Activated gamma-delta T cell treated with anti-CD3 and anti-CD28 coated beads, Interleukin-2, amount 50 U/mL, for 16 hours (primary cell): ENCODE measurements at places on chromosomes 2 and 18.

GRCh38 chr2:128342550-128342949 lies 23.9 kb upstream of the HS6ST1 start:
- DNase-seq: no peak

GRCh38 chr18:45836242-45837205 lies 11.0 kb downstream of the SIGLEC15 start:
- no peak for DNase-seq

DNA sequence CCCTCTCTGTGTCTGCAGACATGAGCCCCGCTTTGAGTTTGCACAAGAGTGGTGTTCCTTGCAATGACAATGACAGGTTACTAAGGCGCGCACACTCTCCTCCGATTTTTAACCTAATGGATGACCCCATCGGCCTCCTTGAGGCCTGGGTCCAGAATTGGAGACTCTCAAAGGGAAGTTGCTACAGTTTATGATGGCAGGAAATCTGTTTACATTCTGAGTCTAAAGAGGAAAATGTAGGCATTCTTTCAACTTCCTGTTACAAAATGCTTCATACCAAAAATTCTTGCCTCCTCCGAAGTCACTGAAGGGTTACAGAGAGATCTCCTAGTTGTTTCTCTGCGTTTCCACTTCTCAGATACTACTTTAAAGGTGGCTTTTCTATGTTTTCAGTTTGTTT lies 225.3 kb upstream of the AGAP1 start:
- DNase-seq: no peak

DNA sequence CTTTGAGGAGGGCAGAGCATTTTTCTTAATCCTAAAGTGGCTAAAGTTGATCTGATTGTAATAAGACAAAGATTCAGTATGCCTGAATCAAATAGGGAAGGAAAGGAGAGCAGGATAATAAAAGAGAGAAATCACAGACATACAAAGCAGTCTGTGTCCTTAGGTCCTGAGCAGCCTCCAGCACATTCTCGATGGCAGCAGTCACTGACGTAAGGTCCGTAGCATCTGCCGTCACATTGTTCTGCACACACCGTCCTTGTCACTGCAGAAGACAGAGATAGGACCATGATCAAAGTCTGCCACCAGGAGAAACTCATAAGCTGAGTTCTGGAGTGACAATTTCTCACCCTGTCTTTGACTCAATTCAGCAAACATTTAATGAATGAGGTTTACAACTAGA lies 813.7 kb downstream of the ERBB4 start:
- DNase-seq: no peak

DNA sequence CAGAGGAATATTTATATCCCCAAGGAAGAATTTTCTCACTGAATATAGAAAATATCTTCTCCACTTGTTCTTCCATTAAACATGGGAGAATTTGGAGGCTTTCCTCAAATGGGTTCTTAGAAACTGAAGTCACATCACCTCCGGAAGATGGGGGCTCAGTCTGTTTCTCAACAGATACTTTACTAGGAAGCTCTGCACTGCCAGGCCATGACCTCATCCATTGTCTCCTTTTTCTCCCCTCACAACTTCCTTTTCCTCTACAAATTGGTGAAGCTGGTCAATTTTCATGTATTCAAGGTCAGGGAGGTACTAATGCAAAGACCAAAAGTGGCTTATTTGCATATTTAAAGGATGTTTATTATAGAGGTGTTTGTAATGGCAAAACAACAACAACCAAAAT lies 173.1 kb downstream of the RNF152 start:
- DNase-seq: no peak

GRCh38 chr2:94873362-94874276 lies 2.4 kb downstream of the TEKT4 start:
- no peak for DNase-seq

DNA sequence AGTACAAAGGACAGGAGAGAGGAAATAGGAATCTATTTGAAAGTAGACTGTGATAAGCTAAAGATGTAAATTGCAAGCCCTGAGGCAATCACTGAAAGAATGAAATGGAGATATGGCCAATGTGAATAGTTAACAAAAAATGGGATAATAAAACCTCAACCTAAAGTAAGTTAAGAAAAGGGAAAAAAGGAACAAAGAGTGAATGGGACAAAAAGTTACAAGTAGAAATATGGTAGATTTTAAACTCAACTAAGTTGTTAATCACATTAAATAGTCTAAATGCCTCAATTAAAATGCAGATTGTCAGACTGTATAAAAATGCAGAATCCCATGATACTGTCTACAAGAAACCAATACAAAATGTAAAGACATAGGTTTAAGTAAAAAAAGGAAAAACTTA lies 165.2 kb upstream of the RBMS1 start:
- no peak for DNase-seq

DNA sequence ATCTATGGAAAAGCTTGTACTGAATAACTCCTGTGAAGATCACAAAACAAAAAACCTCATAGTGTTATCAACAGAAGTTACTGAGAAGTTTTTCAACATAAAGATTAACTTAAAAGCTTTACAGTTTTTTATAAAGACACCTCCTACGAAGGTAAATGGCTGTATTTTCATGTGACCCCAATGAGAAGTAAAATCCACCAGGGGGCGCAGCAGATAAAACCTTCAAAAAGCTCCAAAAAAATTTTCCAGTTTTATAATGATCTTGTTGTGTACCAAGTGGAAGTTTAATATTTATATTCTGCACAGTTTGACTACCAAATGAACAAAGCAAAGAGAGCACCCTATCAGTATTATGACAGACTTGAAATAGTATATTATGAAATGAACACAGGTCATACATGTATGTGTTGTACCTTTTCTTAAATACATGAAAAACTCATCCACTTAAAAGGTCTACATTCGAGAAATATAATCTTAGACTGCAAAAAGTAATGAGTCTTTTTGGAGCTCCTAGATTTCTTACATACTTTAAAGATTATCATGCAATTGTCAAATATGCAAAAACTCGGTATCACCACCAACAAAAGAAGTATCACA lies 38.5 kb downstream of the PNO1 start:
- DNase-seq: no peak

DNA sequence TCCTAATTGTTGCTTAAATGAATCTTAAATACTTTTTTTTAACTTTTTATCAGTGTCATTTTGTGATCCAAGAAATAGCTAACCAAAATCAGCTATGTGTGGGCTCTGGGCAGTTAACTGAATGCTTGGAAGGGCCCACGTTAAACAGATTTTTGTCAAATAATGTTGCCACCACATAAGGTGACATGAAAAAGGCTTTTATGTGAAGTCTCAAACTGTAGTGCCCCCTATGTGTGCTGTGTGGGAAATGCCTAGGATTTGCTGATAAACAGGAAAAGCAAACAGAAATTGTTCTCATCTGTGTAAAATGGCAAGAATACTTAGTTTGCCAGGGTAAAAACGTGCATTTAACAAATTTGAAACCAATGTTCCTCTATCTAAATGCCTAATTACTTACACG lies 242.2 kb downstream of the ZNF516 start:
- DNase-seq: no peak

DNA sequence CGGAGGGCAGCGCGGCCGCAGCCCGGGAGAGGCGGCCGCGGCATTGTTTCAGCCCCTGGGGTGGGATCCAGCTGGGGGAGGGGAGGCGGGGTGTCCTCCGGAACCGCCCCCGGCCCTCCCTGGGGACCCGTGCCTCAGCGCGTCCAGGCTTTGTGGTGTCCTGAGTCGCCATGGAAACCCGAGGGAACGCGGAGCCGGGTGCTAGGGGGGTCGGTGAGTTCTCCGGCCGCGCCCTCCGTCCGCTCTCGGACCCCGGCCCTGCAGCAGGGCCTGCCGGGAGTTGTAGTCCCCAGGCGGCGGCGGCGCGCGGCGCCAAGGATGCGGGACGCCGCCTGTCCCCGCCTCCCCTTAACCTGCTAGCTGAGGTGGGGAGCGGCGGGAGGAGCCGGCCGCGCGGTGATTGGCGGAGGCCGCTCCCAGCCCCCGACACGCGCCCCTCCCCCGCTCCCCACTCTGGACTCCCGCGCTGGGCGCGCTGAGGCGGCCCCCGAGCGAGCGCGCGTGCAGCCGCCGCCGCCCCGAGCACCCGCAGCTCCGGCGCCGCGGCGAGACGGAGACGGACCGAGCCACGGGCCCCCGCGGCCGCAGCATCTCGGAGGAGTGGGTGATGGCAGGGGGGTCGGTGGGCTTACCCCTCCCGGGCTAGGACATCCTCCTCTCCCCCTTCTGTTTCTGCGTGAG lies at the start of gene DPYSL5:
Gene DPYSL5 (plus strand): TSS at position 478 of the 681 bp plus-strand sequence. CDS start 50,368 bp downstream, outside the sequence.
- no peak for DNase-seq

- no peak for DNase-seq
Measured at GRCh38 chr2:240209493-240209892, 69.0 kb upstream of the OTOS start.

DNA sequence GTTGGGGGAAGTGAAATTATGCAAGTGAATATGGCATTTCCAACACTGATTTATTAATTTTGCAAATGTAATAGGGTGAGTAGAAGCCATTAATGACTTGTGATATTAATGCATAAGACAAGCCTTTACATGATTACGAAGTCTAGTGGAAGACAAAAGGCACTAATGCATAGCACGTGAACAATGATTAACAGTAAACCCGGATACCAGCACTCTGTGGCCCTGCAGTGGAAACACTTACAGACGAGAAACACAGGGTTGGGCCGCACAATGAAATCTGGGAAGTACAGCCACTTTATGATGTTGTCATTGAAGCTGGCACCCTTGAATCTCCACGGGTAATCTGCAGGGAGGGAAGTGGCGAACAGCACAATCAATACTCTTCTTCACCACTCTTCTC lies 233.4 kb downstream of the NAPG start:
- DNase-seq: no peak

- no peak for DNase-seq
Measured at GRCh38 chr18:3773303-3773702, 323.3 kb downstream of the TGIF1 start.

DNA sequence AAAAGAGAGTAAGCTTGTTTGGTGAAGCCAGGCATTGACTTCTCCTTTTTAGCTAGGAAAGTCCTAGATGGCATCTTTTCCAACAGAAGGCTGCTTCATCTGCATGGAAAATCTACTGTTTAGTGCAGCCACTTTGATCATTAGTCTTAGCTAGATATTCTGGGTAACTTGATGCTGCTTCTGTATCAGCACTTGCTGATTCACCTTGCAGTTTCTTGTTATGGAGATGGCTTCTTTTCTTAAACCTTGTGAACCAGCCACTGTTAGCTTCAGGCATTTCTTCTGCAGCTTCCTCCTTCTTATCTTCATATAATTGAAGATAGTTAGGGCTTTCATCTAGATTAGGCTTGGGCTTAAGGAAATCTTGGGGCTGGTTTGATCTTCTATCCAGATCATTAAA lies 639.7 kb downstream of the TDRD15 start:
- no peak for DNase-seq

DNA sequence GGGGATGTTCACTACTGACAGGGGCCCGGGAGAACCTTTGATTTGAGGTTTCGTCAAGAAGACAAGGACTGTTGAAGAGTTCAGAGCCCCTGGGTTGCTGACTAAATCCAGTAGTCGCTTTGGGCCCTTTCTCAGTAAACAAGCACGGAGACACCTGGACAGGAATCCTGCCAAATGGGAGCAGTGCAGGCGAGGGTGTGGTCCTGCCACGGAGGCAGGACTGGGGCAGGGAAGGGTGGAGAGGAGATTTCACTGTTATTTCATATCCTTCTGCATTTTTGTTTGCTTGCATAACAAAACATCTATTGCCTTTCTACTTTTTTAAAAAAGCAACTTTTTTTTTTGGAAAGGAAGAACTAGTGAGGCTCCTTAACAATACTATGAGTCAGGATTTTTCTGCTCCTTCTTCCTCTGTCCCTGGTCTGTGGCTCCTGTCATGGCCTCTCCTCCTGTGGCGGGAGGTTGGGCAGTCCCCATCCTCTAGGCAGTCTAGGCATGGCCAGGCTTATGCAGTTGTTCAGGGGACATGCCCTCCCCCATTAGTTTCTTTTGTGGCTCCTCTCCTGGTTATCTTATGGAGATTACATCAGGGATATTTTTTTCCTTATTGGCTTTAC lies 57.7 kb downstream of the ARHGEF4 start:
- no peak for DNase-seq

GRCh38 chr2:182132605-182133004 lies 147.0 kb downstream of the PPP1R1C start:
- DNase-seq: no peak

GRCh38 chr2:70083344-70084156 lies 3.7 kb upstream of the PCBP1 start:
- no peak for DNase-seq

DNA sequence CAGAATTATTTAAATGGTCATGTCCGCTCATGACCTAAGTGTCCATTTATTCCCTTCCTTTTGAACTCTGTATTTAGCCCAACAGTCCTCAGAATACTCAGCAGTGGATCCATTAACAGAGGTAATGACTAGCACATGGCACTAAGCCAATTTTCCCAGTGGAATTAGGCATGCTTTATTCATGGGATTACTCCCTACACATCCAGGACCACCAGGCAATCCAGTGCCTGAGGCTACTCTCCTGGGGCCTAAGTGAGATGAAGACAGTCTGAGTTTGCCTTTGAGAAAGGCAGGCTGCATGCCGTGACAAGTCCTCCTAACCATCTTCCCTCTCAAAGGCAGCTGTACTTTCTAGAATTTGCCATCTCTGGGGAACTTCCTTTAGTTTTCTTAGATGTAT lies 128.6 kb downstream of the SPOPL start:
- no peak for DNase-seq

GRCh38 chr2:8087480-8087840 lies 594.4 kb upstream of the ID2 start:
- DNase-seq: no peak

DNA sequence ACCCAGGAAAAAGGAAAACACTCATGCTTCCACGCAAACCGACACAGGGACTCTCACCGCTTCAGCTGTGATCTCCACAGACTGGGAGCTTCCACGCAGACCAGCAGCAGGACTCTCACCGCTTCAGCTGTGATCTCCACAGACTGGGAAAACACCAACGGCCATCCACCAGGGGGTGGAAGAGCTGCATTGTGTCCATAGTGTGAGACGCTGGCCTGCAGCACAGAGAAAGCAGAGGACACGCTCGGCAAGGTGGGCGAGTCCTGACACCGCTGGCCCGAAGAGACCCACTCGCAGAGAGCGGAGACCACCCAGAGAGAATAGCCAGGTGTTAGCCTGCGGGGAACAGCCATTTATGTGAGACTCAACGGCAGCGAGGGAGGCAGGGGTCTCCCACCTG lies 42.5 kb upstream of the NFATC1 start:
- no peak for DNase-seq

- DNase-seq: no peak
Measured at GRCh38 chr2:201500534-201500933, 49.0 kb downstream of the STRADB start.

- no peak for DNase-seq
Measured at GRCh38 chr2:127631541-127631996, 14.4 kb upstream of the GPR17 start.

DNA sequence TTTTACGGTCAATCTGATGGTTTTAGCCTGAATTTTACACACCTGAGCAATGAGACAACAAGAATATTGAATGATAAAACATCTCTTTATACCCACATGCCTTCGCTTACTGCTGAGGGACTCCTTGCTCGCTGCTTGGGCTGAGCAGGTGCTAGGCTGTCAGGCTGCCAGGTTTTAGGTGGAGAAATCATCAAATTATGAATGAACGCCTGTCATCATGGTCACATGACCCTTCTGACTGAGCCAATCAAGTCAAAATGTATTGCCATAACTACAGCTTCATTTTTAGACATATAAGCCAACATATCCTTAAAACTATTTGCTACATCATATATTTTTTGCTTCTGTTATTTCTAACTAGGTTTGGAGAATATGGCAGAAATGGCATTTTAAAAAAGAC lies 274.0 kb downstream of the LNPK start:
- DNase-seq: no peak

GRCh38 chr2:17878281-17879136 lies at the start of gene KCNS3:
Gene KCNS3 (plus strand): TSS chr2:17878667. CDS start chr2:17931009, 52,342 bp downstream.
- DNase-seq: no peak
